NCI-H2029 treated with DMSO at 0.1 percent for 48 hours (cell line): ENCODE measurements at places on chromosomes 5 and 9.
A peak's percentile ranks its signal among the peaks of the same experiment; 100 is the strongest.

GRCh38 chr9:77952635-77953328 lies 78.8 kb downstream of the GNAQ start:
- DNase-seq, result no peak

GRCh38 chr5:139975306-139975705 lies 67.8 kb downstream of the NRG2 start:
- no peak for DNase-seq

DNA sequence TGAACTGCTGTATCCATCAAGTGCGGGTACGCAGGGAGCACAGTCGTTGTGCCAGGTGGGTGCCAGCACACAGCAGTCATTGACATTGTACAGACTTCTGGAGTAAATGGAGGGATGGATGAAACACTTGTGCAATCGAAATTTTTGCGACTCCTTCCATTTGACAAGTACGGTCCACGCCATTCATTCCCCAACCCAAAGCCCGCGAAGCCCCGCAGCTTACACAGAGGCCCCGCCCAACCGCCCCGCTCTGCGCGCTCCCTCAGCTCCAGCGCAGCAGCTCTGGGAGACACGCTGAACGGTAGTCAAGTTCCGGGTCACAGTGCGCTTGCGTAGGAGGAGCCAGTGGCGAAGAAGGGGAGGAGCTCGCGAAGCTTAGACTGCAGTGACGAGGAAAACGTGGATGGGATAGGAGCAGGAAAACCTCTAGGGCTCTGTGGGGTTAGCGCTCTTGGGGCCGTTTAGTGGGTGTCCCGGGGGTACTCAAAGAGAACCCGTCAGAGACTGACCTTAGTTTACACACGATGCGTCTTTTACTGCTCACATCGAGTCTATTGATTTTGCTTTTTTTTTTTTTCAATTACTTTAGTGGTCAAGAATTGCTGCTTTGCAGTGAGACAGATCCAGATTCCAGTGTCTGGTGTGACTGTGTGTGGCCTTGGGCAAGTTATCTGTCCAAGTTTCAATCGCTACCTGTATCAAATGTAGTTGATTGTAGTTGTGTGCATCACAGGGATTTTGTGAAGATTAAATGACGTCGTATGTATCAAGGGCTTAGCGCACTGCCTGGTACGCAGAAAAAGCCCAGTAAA lies 15.3 kb upstream of the MSANTD3 start:
- peak; percentile 98 for DNase-seq

DNA sequence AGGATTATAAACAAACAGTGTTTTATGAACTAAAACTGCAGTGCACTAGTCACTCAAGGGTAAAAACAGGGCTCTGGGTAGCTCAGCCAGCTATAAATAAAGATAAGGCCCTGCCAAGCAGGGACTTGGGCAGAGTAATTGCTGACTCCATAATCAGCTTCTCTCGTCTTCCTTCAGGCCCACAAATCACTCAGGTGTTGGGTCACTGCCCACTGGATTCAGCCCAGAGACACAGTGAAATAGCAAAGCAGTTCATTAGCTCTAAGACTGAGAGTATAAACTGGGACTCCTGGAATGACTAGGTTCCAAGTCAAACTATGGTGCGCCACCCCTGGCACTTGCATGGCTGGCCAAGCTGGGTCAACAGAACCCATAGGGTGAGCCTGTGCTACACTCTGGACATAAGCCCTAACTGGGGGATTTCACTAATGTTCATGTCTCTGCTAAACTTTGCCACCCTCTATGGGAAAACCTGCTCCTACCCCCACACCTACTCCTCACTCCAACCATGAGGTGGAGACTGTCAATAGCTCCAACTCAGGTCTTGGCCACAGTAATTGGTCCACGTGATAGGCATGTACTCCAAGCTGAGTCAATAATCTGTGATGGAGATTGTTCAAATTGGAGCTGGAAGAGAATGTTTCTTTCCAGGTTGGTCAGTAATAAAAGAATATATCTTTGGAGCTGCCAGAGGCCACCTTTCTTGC lies 158.5 kb downstream of the SLIT3 start:
- DNase-seq, result no peak

DNA sequence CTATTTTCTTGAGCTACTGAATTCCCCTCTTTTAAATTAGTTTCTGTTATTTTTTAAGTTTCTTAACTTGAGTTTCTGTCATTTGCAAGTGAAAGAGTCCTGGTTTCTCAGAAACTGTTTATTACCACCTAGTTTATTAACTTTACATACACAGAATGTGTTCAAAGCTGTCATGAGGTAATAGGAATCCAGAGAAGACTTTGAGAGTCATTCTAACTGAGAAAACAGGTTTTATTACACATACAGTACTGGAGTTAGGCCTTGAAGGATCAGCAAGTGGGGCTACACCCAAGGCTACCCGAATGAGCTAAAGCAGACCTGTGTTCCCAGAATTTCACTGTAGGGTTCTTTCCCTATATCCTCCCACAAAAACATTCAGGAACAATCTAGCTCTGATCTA lies 33.1 kb downstream of the FAM114A2 start:
- DNase-seq, result no peak

GRCh38 chr5:170201311-170201710 lies 31.5 kb upstream of the C5orf58 start:
- no peak for DNase-seq

DNA sequence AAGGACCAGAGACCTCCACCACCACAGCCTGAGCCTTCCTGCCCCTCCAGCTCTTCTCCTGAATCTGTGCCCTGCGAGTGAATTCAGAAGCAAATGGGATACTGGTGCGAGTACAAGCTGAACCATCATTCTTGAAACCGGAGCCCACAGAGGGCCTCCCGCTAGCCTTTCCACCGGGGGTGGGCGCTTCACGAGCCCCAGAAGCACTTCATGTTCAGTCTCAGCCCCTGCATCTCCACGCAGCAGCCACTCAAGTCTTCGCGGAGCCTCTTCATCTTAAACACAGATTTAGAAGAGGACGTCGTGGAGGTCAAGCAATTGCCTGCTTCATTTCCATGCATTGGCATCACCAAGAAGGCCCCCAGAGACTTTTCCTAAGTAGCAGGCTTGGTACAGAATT lies 26.0 kb upstream of the OLFM1 start:
- DNase-seq, result no peak

- peak; percentile 69 for DNase-seq
These were observed 117.5 kb upstream of the MTAP start for GRCh38 chr9:21684831-21685362.

GRCh38 chr5:136182618-136183017 lies 10.3 kb downstream of the SMIM32 start:
- no peak for DNase-seq

- DNase-seq, result no peak
These were observed 663.8 kb upstream of the KLF4 start for GRCh38 chr9:108153416-108153815.

GRCh38 chr5:181037365-181037861 lies 2.7 kb upstream of the BTNL9 start:
- DNase-seq, result no peak

- DNase-seq, result no peak
These were observed 14.3 kb upstream of the RANBP6 start for GRCh38 chr9:6029604-6030274.

GRCh38 chr9:4424891-4425290 lies 65.4 kb upstream of the SLC1A1 start:
- DNase-seq, result no peak

DNA sequence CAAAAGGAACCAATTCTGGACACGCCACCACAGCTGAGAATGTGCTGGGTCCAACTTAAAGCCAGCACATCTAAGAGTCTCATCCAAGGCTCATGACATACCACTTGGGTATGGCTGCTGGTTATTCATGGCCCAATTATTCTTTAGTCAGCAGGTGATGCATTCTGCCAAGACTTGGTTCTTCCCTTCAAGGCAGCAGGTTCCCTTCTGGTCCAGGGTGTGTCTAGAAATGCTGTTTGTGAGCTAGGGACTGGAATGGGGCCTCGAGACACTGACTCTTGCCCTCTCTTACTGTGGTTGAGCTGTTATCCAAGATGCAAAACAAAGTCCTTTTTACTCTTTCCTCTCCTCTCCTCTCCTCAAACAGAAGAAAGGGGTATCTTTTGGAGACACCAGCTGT lies 522.6 kb downstream of the HINT1 start:
- no peak for DNase-seq

DNA sequence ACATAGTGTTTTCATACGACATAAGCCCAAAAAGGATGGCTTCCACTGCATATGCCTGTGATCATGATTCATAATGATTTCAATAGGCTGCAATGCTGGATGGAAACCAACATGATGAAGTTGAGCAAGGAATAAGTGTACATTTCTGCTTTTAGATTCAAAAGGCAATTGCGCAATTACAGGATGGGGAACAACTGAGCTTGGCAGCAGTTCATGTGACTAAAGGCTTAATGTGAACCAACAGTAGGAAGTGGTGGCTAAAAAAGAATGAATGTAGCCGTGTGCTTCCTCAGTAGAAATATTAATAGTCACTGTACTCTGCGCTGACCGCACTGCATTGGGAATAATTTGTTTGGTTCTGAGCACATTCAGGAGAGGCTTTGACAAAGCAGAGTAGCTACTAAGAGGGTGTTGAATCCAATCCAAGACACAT lies 51.2 kb downstream of the SLC1A3 start:
- peak; percentile 63 for DNase-seq

- DNase-seq, result peak; percentile 57
These were observed 277.0 kb downstream of the SMARCA2 start for GRCh38 chr9:2291980-2292704.
